ENCODE measurements at places on chromosomes 1 and 21.

- DNase-seq = no peak
Observed at GRCh38 chr1:201378804-201379203, 1.3 kb upstream of the TNNT2 start.

GRCh38 chr1:28450561-28450960 is 55.3 kb upstream of the RCC1 start:
- no peak for DNase-seq

DNA sequence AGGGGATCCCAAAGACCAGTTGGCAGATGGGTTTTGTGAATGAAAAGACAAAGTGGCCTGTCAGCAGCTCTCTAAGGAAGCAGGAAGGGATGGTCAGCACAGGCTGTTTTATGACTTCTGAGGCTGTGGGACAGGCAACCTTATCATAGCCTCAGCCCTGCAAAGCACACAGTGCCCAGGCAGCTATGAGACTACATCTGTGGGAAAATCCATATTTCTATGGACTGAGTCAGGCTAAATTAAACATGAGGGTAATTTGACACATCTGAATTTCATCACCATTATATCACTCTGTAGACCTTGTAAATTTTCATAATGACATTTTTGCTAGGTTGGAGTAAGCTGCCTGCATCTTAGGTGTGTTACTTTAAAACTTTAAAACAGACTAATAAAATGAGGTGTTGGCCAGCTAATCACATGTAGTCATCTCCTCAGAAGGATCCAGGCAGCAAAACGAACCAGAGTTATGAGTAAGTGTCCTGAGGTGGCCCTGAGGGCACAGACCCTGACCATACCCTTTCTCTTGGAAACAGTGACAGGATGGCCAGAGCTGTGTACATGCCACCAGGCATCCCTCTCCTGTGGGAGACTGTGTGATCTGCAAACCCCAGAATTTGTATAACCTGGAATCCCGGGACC is 14.6 kb downstream of the NGF start:
- DNase-seq = no peak

DNA sequence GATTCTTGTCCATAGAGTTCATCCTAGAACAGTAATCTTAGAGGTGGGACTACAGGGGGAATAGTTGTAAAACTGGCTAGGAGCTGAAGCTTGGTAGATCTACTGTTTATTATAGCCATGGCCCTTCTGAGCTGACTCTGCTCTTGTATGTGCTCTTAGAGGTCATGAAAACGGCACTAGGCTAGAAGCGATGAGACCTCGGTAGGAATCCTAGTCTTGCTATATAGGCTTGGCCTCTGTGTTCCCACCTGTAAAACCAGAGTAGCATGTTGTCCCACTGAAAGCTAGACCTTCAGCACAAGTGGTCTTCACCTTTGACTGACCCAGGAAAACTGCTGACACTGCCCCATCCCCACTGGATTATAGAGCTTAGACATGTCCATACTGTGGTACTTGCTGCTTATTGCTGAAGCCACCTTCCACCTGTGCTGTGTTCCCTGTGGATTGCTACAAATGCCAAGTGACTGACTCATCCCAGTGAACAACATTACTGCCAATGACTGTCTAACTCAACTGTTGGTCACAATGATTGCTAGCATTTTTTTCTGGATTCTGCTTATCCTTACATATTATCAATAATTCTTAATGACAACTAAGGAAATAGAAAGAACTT is 23.0 kb upstream of the PIGC start:
- DNase-seq = no peak

DNA sequence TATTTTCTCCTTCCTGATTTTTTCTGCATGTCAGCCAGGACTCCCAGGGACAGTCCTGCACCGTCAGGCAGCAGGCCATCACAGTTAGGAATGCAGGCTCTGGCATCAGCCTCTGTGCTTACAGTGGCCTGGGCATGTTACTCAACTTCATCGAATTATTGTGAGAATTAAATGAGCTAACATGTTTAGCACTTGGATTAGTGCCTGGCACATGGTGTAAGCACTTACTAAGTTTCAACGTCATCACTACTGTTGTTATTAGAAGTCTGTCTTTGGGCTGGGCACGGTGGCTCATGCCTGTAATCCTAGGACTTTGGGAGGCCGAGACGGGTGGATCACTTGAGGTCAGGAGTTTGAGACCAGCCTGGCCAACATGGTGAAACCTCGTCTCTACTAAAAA is 45.1 kb downstream of the SCCPDH start:
- DNase-seq = no peak

DNA sequence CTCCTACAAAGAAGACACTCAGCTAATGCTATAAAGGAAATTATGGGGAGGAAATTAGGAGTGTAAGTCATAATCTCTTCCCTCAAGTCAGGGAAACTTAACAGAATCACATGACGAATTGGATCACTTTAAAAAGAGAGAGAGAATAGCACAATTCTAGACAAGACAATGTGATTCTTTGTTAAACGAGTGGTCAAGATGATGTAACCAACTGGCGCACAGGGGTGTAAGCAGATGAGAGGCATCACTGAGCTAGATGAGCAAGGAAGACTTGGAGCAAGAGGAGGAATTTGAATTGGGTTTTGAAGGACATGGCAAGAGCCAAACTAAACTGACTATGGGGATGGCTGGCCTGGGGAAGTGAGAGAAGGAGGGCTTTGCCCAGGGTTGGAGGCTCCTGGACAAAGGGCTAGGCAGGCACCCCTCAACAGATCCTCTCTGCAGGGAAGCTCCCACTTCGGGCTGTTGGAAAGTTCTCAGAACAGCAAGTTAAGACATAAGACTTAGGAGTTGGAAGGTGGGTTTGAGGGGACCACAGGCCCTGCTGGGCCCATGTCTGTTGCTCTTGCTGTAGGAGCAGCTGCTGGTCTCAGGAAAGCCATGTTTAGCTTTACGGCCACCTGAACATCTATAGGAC is 123.9 kb upstream of the GRIK3 start:
- no peak for DNase-seq

GRCh38 chr1:101526813-101527212 is 290.0 kb downstream of the S1PR1 start:
- no peak for DNase-seq

DNA sequence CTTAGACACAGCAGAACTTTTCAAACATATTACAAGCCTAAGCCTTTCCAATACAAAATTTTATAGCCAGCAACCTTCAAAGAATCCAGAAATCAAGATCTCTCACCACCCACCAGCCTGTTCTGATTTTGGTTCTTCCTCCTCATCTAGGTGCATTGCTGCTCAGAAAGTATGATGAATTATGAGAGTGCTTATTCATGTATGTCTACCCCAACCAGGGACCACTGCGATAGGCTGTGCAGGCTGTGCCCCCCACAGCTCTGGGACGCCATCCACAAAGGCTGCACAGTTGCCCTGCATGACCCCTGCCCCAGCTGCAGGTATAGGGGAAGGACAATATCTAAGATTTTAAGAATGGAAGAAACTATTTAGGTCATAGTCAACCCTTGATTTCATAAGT is 55.4 kb downstream of the WDR64 start:
- DNase-seq = no peak

- DNase-seq = no peak
Observed at GRCh38 chr1:9048551-9048950, 20.9 kb downstream of the SLC2A5 start.

- DNase-seq = no peak
Observed at GRCh38 chr1:221716713-221717484, 25.0 kb downstream of the DUSP10 start.

GRCh38 chr21:17775431-17776126 is 43.6 kb downstream of the C21orf91 start:
- DNase-seq = no peak

DNA sequence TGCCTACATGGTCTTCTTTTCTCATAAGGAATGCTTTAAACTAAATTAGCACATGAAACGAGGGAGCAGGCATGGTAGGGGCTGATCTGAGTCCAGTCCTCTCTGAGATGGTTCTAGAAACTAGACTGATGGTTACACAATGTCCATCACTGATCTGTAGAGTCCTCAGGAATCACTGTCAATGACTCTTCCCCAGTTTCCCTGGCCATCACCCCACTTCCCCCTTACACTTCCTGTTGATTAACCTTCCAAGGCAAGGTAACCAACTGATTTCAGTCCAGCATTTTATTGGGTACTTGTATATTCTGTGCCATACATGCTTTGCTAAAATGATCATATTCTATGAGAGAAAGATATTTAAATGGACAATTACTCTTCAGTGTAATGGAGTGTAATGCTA is 100.6 kb upstream of the ARTN start:
- no peak for DNase-seq

- DNase-seq = no peak
Observed at GRCh38 chr1:59997479-59998115, 71.0 kb upstream of the CYP2J2 start.

GRCh38 chr1:21707086-21707840 is 38.1 kb upstream of the RAP1GAP start:
- DNase-seq = no peak

GRCh38 chr1:23588749-23589548 is 29.6 kb upstream of the ID3 start:
- no peak for DNase-seq

DNA sequence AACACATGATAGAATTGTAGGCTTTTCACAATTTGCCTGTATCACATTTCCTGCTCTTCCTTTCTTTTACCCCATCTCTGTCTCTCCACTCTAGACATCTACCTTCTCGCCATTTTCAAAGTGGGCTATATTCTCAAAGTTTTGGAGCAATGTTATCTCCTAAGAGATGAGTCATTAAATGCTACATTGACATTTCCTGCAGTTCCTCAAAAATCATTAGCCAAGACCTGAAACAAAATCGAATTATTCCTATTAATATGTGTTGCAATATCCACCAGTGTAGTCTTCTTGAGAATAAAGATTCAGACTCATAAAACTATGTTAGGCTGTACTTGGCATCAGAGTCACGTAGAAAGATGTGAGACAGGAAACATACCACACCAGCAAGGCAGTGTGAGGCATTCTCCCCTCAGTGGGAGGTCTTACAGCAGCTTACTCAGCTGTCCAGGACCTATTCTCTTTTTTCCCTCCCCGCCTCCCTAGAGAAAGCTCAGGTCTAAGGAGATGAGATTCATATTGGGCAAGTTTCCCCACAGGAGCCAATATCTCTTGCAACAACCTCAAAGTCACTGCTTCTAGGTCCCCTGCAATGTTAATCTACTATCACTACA is 38.8 kb downstream of the FRRS1 start:
- no peak for DNase-seq

GRCh38 chr21:36628761-36629460 is 70.0 kb upstream of the SIM2 start:
- DNase-seq = no peak

GRCh38 chr1:8867878-8868567 is 10.5 kb downstream of the ENO1 start:
- DNase-seq = no peak

GRCh38 chr1:153478692-153479618 is 18.5 kb upstream of the S100A7 start:
- no peak for DNase-seq

DNA sequence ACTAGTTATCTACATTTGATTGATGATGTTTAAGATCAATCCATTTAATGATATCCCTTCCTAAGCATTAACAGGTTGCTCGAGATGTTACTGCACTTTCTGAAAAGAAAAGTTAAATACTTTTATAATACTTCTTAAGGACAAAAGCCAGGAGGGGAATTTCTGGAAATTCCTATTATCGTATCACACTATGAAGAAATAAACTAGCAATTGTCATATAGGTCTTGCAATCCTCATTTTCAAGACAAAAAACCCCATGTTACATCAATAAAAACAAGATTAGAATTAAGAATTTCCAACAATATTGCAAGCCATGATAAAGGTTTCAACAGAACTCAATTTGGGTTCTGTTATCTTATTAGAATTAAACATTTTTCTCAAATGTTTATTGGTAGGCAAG is 47.2 kb downstream of the HNRNPR start:
- no peak for DNase-seq

GRCh38 chr1:244460197-244460596 is 876 bp upstream of the CATSPERE start:
- no peak for DNase-seq

- no peak for DNase-seq
Observed at GRCh38 chr1:204813522-204813921, 57.1 kb upstream of the NFASC start.

- DNase-seq = no peak
Observed at GRCh38 chr1:87501738-87502137, 173.1 kb downstream of the LMO4 start.

GRCh38 chr1:38064197-38064903 is 17.8 kb upstream of the POU3F1 start:
- DNase-seq = no peak

GRCh38 chr1:113178106-113178505 is 105.1 kb downstream of the LRIG2 start:
- DNase-seq = no peak

- DNase-seq = no peak
Observed at GRCh38 chr1:202639500-202639899, 70.8 kb downstream of the SYT2 start.

GRCh38 chr21:34936883-34937563 is 112.1 kb downstream of the RUNX1 start:
- DNase-seq = no peak

- no peak for DNase-seq
Observed at GRCh38 chr1:184160236-184160635, 108.7 kb downstream of the TSEN15 start.

DNA sequence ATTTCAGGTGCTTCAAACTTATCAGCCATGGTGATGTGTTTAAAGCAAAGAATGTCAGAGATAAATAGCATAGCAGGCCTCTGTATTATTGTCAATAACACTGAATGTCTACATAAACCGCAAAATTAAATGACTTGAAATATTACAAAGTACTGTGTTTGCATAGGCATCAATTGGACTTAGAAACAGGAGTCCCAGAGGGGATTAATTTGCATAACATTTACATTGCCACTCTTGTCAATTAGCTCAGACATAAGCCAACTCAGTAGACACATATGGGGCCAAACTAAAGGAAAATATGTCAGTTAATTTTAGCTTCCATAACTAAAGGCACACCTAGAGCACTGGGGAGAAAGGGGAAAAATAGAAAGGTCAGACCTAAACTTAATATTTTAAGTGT is 814.5 kb upstream of the NEGR1 start:
- DNase-seq = no peak

DNA sequence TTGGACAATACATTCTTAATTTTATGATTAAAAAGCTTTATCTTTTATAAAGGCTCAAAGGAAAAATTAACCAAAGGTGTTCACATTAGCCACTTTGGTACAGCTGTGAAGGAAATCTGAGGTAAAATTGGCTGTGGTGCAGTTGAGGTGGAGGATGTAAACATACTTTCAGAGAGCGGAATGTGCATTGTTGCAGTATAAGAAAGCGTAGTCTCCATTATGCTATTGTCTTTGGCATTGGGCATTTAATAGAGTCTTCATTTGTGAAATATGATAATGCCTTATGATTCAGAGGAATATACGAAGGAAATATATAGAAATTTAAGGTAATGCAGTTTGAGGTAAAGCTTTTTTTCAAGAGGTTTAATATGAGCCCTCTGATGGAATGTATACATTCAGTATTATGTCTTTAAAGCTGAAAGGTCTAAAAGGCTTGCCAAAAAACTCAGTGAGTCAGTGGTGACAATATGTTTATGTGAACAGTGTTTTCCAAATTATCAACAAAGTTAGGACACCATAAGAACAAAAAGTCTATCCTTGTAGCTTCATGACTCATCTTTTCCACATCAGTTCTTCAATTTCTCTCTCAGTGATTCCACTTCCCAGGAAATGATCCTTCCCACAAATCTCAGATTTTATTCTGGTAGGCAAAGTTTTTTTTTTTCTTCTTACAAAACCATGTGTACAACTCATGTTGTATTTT is 26.9 kb upstream of the DDR2 start:
- no peak for DNase-seq

GRCh38 chr1:176852124-176852523 is 312.4 kb downstream of the ASTN1 start:
- no peak for DNase-seq

- DNase-seq = no peak
Observed at GRCh38 chr1:22410928-22411495, 40.6 kb upstream of the ZBTB40 start.
